ENCODE measurements at places on chromosomes 13 and 19. TPM values are rescaled to one million over a fixed set of nuclear protein-coding genes. Genes with fewer than 3 reads are reported as not detected.

The KCNC3 gene
- total RNA-seq: not detected

The FLT3LG gene
- total RNA-seq: 12.7 TPM

The ATXN8OS gene
- not detected for total RNA-seq

The C1QTNF9 gene
- total RNA-seq: not detected

The TEX26 gene
- not detected for total RNA-seq

The ZNF813 gene
- 4.1 TPM for total RNA-seq

The DGKH gene
- 17.5 TPM for total RNA-seq

The URAD gene
- total RNA-seq: not detected

The SIGLEC8 gene
- not detected for total RNA-seq

The BEST2 gene
- not detected for total RNA-seq

The PEX11G gene
- total RNA-seq: 3.9 TPM

The ICAM5 gene
- total RNA-seq: 1.5 TPM

The SPATA13 gene
- 65.5 TPM for total RNA-seq

The FXYD3 gene
- total RNA-seq: not detected

The SPACA4 gene
- not detected for total RNA-seq

The ZNF211 gene
- total RNA-seq: 9.6 TPM

The TNFRSF19 gene
- 45.2 TPM for total RNA-seq

The ZNF491 gene
- 4.7 TPM for total RNA-seq

The PBX4 gene
- 3.4 TPM for total RNA-seq

The LAIR2 gene
- total RNA-seq: not detected

The ARHGAP35 gene
- 66.0 TPM for total RNA-seq

The HPN gene
- not detected for total RNA-seq

The CEACAM7 gene
- not detected for total RNA-seq

The ZNF471 gene
- 3.6 TPM for total RNA-seq

The ZNF835 gene
- total RNA-seq: 0.97 TPM

The MYH14 gene
- not detected for total RNA-seq

The ZNF43 gene
- total RNA-seq: 6.8 TPM

The NCR1 gene
- not detected for total RNA-seq

The SMAD9 gene
- total RNA-seq: 2.8 TPM

The ZNF132 gene
- 9.4 TPM for total RNA-seq

The GPR4 gene
- not detected for total RNA-seq

The ADGRE3 gene
- total RNA-seq: not detected

The SIAH3 gene
- total RNA-seq: not detected

The RRAS gene
- 55.3 TPM for total RNA-seq

The ADGRE2 gene
- total RNA-seq: not detected

The ZNF586 gene
- 17.0 TPM for total RNA-seq

The ANGPTL8 gene
- total RNA-seq: not detected

The ZNF223 gene
- total RNA-seq: 6.2 TPM

The IRS2 gene
- total RNA-seq: 20.9 TPM

The FEM1A gene
- 18.8 TPM for total RNA-seq
